ENCODE measurements at places on chromosomes 16 and 17. TPM values are rescaled to one million over a fixed set of nuclear protein-coding genes. Genes with fewer than 3 reads are reported as not detected.

The TBC1D3 gene
- not detected for total RNA-seq

The BCL7C gene
- 23.5 TPM for total RNA-seq

The CD300LB gene
- total RNA-seq: 0.25 TPM

The ICAM2 gene
- 6.9 TPM for total RNA-seq

The KRTAP2-3 gene
- total RNA-seq: not detected

The AANAT gene
- not detected for total RNA-seq

The GGT6 gene
- 232 TPM for total RNA-seq

The SNRNP25 gene
- total RNA-seq: 20.7 TPM

The FOXO3B gene
- 1.5 TPM for total RNA-seq

The PRR11 gene
- total RNA-seq: 8.4 TPM

The DUSP14 gene
- 3.4 TPM for total RNA-seq

The CCT6B gene
- 0.89 TPM for total RNA-seq

DNA sequence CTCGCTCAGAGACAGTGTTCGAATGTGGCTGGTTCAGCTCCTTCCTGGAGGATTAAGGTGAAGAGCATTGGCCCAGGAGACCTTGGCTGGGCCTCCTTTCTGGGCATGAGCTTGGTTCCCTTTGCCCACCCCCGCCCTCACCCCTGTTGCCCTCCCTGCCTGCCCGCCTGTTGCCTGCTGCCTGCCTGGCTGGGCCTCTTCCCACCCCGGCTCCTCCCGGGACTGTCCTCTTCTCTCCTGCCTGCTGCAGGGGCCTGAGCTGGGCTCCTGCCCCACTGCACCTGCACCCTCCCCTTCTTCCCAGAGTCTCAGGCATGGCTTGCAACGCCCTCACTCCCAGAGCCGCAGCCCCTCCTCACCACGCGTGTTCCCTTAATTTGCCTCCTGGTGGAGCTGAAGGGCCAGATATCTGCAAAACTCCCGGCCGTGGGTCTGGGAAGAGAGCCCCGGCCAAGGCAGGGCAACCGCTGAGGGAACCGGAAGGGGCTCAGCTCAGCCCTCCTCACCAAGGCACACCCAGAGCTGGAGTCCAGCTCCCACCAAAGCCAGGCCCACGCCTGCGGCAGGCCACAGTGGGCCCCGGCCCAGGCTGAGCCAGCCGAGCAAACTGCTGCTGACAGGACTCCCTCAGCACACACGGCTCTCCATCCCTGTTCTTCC, 31.2 kb downstream of the MNT start:
- DNase-seq: no peak

GRCh38 chr16:11094075-11094856, 149.9 kb downstream of the CLEC16A start:
- DNase-seq: no peak

- no peak for DNase-seq
Observed at GRCh38 chr17:44176671-44177501, 6.4 kb downstream of the ASB16 start.

DNA sequence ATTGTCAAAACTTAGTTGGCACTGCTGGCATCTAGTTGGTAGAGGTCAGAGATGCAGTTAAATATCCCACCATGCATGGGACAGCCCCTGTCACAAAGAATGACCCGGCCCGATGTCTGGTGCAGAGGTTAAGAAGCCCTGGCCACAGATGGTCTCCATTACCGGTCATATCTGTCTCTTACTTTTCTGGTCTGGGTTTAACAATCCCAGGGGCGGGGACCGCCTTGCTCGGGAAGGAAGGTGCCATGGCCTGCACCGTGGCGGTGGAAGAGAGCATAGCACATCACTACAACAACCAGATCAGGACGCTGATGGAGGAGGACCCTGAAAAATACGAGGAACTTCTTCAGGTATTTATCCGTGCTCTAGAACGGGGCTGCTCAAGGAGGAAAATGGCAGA, 8.1 kb downstream of the COQ7 start:
- no peak for DNase-seq

- no peak for DNase-seq
Observed at GRCh38 chr17:74704544-74704943, 8.2 kb downstream of the CD300LF start.

GRCh38 chr17:79525793-79526677, 84.8 kb downstream of the RBFOX3 start:
- no peak for DNase-seq

GRCh38 chr16:68081861-68082628, 3.1 kb upstream of the NFATC3 start:
- DNase-seq: no peak

DNA sequence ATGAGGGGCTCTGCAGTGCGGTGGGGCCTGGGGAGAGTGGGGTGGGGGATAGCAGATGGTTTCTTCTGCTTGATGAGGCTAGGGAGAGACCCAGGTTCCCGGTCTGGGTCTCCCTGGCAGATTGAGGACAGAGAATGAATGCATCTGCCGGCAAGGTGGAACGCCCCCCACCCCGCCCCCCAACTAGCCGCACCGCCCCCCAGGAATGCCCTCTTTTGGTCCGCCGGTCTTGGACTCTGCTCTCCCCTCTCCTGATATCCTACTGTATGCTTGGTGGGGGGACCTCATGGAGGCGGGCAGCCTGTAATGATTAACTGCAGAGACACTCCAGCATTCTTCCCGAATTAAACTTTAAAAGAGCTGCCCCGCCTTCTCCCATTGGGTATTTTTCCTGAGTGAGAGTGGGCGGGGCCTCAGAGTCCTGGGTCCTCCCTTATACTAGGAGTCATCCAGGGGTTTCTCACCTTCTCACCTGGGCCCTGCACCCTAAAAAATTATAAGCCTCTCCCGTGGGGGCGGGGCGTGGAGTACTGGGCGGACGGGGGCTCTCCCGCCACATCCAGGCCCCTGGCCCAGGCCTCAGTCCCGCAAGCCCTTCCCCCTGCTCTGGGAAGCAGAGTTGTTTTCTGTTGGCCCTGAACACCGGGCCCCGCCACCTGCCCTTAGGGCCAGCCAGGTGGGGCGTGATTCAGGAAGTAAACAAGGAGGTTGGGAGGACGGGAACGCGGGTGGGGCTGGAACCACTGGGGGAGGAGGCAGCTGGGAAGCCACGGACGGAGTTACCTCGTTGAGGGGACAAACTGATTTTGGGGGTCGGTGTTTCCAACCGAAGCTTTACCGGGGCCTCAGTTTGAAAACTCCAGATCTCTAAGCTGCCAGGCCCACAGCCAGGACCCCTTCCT, 1.5 kb downstream of the GRB7 start:
- peak; percentile 89 for DNase-seq

DNA sequence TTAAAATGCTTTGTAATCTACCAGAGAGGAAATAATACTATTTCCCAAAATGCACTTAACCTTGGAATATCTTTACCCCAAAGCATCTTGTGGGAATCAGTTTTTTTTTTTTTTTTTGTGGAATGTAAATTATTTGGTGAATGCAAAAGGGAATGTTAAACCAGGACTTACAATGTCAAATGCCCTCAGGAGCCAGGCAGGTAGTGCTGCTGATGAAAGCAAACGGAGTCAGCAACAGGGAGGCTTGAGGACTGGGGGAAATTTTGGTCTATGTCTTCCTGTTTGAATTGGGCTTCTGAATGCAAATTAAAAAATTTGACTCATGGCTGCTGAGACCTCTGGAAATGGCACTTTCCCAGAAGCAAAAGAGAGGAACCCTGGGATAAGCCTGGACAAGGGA, 96.5 kb upstream of the NLRP1 start:
- DNase-seq: no peak

GRCh38 chr16:2086812-2087747, 39.3 kb downstream of the TSC2 start:
- no peak for DNase-seq

DNA sequence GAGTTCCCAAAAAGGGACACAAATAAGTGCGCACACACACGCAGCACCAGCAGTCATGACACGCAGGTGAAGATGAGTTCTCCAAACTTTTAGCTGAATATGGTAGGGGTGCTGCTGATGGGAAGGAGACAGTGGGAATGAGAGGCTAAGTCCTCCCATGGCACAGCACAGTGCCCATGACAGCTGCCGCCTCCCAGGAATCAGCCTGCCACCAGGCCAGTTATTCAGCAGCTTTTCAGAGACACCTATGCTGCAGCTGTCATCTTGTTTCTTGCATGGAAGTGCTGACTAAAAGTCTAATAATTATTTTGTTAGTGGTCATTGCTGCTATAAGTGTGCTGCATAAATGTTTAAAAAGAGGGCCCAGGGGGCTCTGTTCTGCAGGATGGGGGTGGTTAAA, 12.2 kb downstream of the WFIKKN2 start:
- DNase-seq: no peak

- peak; percentile 7 for DNase-seq
Observed at GRCh38 chr17:56499799-56500388, 93.6 kb upstream of the NOG start.

GRCh38 chr17:2049333-2050299, 5.3 kb upstream of the HIC1 start:
- peak; percentile 78 for DNase-seq

GRCh38 chr17:78101112-78101511, 27.4 kb downstream of the TMC6 start:
- no peak for DNase-seq

- no peak for DNase-seq
Observed at GRCh38 chr17:68317458-68317857, 26.2 kb downstream of the ARSG start.

GRCh38 chr17:38886643-38887010, 16.8 kb downstream of the LASP1 start:
- peak; percentile 63 for DNase-seq

Data from left colon (tissue), 2 donors.